ENCODE measurements at places on chromosomes 13 and 19.

DNA sequence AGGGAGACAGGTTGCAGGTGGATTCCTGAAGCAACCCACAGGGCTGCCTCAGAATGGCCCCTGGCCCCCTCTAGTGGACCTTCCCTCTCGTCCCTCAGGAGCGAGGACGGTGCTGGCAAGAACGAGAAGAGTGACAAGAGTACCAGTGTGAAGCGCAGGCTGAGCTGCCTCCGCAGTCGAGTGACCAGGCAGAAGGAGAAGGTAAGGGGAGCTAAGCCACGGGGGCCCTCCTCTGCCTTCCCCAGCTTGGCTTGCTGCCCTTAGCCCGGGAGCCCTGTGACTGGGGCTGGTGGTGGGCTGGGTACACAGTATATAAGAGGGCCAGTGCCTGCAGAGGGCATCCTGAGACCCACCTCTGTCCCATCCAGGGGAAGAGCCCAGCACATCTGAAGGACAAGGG, 34.0 kb downstream of the ARHGEF18 start:
- no peak for DNase-seq

DNA sequence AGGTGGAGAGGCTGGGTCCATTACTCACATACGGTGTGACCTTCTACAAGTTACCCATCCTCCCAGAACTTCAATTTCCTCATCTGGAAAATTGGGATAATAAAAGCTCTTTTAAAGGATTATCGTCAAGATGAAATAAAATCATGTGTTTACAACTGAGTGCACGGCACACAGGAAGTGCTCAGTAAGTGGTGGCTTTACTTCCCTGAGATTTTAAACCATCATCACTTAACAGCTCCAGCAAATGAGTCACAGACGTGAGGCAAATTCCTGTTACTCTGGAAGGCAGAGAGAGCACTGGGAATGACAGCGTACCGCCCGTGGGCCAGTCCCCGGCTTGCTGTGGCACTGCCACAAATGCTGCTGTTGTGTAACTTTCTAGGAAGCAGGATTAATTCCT, 64.1 kb downstream of the MRPL57 start:
- no peak for DNase-seq

DNA sequence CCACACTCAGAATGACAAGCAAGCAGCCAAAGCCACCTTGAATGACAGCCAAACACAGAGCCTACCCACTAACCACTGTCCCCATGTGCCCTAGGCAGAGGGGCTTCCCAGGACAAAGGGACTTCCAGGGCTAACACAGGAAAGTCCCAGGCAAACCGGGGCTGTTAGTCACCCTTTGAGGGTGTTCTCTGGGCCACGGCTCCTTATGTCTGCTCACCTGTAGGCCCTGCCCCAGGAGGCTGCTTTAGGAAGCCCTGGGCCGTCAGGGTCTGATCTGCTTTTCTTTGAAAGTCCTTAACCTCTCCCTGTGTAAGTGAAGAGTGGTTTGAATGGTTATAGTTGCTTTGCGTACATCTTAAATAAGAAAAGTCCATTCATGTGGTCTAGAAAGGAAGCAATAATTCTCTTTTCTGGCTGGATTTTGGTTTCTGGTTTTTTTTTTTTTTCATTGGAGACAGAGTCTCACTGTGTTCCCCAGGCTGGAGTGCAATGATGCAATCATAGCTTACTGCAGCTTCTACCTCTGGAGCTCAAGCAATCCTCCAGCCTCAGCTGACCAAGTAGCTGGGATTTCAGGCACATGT, 161.4 kb downstream of the EFNB2 start:
- no peak for DNase-seq

DNA sequence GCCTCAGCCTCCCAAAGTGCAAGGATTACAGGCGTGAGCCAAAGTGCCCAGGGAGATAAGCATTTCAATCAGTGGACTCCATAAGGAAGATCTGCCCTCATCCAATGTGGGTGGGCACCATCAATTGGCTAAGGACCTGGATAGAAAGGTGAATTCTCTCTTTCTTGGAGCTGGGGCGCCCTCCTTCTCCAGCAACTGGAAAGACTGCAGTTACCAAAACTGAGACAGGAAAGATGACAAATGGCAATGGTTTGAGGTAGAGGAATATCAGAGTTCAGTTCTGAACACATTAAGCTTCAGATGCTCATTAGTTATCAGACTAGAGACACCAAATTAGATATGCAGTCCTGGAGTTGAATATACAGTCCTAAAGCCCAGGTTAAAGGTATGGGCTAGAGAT, 10.5 kb upstream of the ELF1 start:
- DNase-seq = peak; percentile 45

GRCh38 chr19:37997911-37998344, 90.9 kb downstream of the SIPA1L3 start:
- DNase-seq = no peak

Measured in CD4-positive, alpha-beta T cell treated with Interleukin-6 for 4 hours (primary cell).